NCI-H1417 treated with DMSO at 0.1 percent for 48 hours (cell line): ENCODE measurements at places on chromosomes 7 and 10.

DNA sequence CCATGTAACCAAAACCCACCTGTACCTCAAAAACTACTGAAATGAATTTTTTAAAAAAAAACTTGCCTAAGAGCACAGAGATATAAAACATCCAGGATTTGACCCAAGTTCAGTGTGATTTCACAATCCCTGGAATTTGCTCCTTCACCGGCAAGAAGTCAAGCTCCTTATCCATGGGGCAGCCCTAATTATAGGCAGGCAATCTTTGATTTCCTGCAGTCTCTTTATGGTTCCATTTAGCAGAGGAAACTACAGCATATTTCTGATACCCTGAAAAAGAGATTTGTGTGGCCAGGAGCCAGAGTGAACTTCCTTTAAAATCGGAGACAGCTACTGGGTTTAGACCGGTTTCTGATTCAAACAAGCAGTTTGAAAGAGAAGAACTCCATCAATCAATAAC, 154.1 kb downstream of the CALN1 start:
- DNase-seq, result no peak

- no peak for DNase-seq
These were observed 25.1 kb downstream of the CASP7 start for GRCh38 chr10:113704637-113705343.

- DNase-seq, result no peak
These were observed 115.7 kb downstream of the MAD1L1 start for GRCh38 chr7:2116989-2117591.

DNA sequence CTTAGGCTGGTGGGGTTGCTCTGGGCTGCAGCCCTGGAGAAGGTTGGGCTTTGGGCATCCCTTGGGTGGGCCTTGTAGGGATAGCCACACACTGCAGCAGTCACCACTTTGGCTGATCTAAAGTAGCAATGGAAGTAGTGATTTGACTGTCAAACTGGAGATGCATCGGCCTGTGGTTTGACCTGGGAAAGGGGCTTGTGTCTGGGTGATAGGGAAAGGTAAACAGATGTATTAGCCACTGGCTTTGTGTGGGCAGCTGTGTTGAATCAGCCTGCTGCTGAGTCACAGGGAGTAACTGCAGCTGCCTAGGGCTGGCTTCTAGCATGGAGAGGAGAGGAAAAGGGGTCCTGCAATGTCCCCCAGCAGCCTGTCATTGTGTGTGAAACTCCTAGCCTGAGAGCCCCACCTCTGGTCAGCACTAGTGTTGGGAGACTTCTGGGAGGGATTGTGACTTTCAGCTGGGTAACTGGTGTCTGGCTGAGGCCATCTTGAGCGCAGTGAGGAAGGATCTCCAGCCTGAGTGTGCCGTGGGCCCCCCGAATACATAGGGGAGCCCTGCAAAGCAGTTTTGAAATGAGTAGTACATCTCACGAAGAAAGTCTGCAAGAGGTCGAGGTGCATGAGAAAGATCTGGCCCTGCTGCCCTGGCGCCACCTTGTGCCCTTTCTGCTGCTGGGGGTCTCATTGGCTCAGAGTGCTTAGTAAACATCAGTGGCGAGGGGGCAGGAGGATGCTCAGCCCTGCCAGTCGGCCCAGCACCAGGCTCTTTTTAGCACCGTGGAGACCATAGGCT, 117.3 kb downstream of the FANK1 start:
- DNase-seq, result no peak

DNA sequence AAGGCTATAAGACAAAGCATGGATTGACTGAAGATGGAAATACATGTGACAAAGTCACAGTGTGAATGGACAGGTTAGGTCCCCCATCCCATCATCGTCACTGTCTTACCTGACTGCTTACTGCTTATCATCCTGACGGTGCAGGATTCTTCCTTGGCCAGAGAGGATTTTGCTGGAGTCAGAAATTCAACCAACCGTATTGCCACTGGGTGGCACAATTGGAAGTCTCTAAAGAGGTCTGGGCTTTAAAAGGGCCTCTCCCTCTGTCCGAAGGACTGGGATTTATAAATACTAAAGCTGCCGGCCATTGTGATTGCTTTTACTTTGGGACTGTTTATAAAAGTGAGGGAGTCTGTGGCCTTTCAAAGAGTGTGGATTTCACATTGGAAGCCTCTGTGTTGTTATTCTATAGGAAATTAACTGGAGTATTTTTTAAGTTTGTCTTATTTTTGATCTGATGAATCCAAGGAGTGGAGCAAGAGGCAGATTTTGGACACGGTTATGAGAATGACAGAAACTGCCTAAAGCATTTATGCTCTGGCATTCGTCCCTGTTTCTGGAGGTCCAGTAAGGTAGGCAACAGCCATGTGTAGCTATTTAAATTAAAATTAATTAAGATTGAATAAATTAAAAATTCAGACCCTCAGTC, 113.3 kb upstream of the CREB5 start:
- DNase-seq, result peak; percentile 58

DNA sequence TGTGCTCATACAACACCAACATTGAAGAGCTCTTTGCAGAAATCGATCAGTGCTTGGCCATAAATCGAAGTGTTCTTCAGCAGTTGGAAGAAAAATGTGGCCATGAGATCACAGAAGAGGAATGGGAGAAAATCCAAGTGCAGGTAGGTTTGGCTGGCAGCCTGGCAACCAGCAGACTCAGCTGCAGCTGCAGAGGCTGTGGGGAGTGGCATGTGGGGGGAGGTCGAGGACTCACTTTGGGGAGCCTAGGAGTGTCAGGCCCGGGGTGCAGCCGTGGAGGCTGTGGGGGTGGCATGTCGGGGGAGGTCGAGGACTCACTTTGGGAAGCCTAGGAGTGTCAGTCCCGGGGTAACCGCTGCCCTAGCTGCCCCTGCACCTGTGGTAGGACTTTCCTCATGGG, 35.1 kb downstream of the RNF32 start:
- no peak for DNase-seq

DNA sequence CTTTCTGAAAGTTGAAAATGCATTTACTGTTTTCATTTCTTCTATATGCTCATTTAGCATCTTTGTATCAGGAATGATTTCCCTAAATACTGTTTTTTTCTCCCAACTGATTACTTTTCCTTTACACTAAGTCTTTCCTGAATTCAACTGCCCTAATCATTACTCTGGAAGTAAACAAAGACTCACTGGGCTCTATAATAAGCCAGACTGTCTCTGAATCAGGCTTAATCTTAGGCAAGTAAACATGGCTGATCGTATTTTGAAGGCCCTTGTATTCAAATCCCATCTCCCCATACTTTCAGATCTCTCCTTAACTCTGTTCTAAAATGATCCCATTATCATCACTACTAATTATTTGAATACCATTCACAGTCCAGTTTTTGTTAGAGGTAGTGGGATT, 61.6 kb downstream of the PDZD8 start:
- DNase-seq, result no peak
